SHP77 treated with DMSO at 0.1 percent for 48 hours (cell line): ENCODE measurements at places on chromosomes 1 and 21.

DNA sequence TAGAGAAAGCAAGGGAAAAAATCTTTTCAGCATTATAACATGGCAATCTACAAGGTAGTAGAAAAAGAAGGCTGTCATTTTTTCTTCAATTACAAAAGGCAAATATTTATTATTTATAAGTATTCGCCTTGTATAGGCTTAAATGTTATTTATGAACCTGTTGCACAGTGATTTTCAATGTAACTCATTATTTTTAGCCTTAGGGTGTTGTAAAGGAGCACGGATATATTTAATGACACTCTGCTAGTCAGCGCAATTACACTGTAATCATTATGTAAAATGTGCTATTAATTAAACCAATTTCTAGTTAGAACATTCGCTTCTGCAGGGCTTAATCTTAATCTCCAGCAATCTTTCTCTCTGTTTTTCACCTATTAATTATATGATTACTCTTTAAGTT lies 145.0 kb downstream of the ATG4C start:
- DNase-seq: no peak

DNA sequence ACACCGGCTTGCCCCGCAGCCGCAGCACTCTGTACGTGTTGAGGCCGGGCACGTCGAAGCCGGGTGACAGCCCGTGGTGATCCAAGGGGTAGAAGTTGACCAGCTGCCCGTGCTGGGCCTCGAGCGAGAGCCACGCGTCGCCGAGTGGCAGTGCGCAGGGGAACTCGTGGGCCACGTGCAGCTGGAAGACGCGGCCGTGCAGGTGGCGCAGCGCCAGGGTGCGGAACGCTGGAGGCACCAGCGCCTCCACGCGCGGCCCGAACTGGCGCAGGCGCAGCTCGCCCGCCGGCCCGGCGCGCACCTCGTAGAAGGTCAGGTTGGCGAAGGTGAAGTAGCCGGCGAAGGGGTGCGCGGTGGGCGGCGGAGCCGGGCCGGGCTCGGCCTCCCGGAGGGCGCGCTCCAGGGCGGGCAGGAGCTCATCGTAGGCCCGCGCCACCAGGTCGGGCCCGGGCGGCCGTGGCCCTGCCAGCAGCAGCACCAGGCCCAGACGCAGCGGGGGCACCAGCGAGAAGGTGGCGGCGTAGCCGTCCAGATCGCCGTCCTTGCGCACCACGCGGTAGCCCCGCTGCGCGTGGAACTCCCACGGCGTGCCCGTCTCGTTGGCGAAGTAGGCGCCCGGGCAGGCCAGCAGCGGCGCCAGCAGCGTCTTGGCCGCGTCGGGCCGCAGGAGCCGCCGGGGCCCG lies 19.5 kb downstream of the LACTBL1 start:
- DNase-seq: no peak

DNA sequence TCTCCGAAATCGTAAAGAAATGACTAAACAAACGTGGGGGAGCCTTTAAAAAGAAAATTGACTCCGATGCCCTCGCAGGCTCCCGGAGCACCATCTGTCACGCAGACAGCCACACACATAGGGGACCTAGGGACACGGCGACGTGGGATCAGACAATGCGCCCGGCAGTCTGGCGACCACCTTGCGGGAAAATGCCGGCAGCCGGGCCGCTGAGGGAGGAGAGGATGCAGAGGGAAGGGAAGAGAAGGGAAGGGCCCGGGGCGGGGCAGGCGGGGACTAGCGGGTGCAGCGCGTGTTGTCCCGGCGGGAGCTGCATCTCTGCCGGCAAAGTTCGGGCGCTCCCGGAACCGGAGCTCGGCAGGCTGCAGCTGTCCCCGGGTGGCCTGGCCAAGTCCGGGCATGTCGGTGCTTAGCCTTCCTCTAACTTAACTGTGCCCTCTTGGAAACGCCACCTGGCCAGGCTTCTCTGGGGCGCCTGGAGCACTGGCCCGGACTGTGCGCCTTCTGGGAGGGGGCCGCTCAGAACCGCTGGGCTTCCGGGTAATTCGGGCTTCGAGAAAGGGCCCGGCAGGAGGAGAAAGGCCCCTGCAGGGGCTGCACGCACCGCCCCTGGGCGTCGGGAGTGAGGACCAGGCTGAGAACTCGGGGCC lies 1.8 kb downstream of the NHLH2 start:
- no peak for DNase-seq

DNA sequence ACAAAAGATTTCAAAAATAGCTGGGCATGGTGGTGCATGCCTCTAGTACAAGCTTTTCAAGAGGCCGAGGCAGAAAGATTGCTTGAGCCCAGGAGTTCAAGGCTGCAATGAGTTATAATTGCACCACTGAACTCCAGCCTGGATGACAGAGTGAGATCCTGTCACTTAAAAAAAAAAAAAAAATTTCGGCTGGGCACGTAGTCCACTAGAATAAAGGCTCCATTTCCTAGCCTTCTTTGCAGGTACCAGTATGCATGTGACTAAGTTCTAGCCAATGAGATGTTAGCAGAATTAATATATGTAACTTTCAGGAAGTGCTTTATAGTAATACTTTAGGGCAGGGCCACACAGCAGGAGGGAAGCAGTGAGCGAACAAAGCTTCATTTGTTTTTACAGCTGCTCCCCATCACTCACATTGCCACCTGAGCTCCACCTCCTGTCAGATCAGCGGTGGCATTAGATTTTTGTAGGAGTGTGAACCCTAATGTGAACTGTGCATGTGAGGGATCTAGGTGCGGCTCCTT lies 28.8 kb upstream of the SYDE2 start:
- peak; percentile 72 for DNase-seq

DNA sequence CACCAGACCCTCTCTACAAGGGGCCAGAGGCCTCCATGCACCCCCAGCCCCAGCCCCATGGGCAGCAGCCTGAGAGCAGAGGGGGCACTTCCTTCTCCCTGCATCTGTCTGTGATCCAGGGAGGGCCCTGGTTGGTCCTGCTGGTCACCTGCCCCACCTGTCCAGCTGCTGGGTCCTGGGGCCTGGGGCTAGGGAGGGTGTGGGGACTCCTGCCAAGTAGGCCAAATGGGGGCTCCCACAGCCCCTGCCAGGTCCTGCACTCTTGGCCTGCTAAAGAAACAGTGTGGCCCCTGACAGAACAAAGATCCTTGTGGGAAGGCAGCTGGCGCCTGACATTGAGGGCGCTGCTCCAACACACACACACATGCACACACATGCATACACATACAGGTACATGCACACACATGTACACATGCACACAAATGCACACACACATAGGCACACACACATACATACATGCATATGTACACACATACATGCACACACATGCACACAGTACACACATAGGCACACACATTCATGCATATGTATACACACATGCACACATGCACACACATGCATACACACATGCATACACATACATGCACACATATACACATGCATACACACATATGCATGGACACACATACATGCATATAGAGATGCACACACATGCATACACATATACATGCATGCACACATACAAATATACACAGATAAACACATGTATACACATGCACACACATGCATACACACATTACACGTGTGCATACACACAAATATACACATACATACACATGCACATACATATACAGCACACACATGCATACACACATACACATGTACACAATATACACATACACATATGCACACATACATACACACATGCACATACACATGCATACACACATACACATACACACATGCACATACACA lies 49.9 kb downstream of the TRPM2 start:
- no peak for DNase-seq

- DNase-seq: no peak
These were observed 507.2 kb upstream of the PBX1 start for GRCh38 chr1:164051782-164052181.

- no peak for DNase-seq
These were observed 316 bp downstream of the AP4B1 start for GRCh38 chr1:113904293-113904673.
